Endodermal cell (in vitro differentiated cells): ENCODE measurements at places on chromosomes 11 and 22. TPM values are rescaled to one million over a fixed set of nuclear protein-coding genes. Genes with fewer than 3 reads are reported as not detected.

The RFPL2 gene
- 1.9 and 3.1 TPM in 2 replicates for total RNA-seq

The SCN4B gene
- 0.20 and 0.56 TPM in 2 replicates for total RNA-seq

The OR52I1 gene
- not detected in 3 replicates for total RNA-seq

The OR51S1 gene
- total RNA-seq, result not detected in 3 replicates

The CLDN5 gene
- 0.65 to 0.84 TPM (median 0.66 TPM) in 3 replicates for total RNA-seq

The FGF3 gene
- total RNA-seq, result not detected in 3 replicates

The OVCH2 gene
- 21.7 and 30.1 TPM in 2 replicates for total RNA-seq

The TCIRG1 gene
- total RNA-seq, result 58.0 to 70.5 TPM (median 70.4 TPM) in 3 replicates

- DNase-seq, result no peak
Measured at GRCh38 chr22:48431014-48431413, 1396.7 kb downstream of the BRD1 start.

GRCh38 chr11:10900681-10901415 is 43.0 kb upstream of the ZBED5 start:
- no peak for DNase-seq

DNA sequence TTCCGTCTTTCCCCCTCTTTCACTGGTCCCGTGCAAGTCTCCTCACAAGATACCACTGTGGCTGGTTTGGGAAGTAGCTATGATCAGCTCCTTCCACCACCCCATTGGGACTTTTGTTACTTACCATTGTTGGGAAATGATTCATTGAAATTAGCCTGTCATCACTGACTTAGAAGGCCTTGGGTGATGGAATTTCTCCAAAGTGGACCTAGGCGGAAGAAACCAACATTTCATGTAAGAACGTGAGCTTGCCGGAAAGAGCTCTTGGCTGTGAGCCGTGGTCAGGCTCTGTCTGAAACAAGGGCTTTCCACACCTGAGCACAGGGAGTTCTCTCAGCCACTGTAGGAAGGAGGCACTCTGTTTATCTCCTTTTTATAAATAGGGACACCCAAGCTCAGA is 23.5 kb upstream of the CRYBB3 start:
- no peak for DNase-seq

DNA sequence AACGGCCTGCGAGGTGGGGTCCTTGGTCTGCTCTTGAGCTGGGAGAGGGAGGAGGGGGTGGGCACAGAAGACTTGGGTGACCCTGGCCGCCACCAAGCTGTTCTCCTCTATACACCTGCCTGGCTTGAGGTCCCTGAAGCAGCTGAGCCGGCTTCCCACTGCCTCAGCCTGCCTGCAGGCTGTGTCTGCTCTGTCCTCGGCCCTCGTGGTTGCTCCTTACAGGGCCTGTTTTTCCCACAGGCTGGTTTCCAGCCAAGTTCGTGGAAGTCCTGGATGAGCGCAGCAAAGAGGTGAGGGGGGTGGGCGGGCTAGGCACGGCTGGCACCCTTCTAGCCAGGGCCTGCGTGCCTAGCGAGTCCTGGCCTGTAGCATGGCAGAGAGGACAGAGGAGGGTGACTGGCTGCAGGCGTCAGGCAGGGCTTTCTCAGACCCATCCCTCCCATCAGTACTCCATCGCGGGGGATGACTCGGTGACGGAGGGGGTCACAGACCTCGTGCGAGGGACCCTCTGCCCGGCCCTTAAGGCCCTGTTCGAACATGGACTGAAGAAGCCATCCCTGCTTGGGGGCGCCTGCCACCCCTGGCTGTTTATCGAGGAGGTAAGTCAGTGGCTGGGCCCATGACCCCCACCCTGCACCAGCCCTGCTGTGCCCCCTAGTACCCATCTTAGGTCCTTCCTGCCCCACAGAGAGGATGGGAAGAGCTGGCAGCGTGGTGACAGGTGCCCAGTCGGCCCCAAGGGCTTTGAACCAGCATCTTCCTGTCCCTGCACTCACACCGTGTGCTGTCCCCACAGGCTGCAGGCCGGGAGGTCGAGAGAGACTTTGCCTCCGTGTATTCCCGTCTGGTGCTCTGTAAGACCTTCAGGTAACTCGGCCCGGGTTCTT is 37.7 kb downstream of the SGSM3 start:
- no peak for DNase-seq

DNA sequence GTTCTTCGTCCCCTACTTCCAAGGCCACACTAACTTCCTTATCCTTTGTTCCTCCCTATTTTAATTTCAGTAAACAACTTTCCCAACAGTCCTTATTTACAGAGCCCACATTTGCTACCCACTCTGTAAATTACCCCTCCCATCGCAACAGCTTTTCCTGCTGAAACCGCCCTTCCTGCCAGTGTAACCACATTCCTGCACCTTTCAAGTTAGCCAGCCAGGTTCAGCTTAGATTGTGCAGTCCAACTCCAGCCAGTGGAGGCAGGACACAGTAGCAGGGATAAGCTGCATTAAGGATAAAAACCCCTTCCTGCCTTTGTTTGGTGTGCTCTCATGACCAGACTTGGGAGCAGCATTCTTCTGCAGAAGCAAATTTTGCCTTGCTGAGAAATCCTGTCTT is 768.3 kb upstream of the ARHGAP42 start:
- DNase-seq, result peak; percentile 49

- DNase-seq, result no peak
Measured at GRCh38 chr22:46446799-46447198, 90.6 kb downstream of the CELSR1 start.

DNA sequence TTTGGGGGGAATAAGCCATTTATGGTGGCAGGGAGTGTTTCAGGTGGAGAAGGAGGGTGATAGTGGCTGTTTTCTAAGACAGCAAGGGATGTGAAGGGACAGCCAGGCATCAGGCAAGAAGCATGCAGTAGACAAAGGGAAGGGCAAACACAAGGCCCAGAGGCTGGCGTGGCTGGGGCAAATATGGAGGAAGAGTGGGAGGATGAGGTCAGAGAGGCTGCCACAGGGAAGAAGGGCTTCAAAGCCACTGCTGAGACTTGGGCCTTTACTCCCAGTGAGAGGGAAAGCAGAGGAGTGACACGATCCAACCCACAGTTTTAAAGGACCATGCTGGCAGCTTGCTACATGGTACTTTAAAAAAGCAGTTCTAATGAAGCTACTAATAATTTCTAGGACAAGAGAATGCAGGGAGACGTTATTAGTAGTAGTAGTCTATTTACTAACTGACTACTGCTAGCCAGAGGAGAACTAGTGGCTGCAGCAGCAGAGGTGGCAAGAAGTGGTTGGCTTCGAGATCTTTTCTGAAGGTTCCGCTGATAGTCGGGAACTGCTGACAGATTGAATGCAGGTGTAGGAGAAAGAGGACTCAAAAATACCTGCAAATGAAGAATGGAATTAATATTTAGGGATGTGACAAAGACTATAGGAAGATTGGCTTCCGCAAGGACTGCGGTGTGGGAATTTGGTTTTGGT is 13.7 kb downstream of the KMT5B start:
- no peak for DNase-seq

DNA sequence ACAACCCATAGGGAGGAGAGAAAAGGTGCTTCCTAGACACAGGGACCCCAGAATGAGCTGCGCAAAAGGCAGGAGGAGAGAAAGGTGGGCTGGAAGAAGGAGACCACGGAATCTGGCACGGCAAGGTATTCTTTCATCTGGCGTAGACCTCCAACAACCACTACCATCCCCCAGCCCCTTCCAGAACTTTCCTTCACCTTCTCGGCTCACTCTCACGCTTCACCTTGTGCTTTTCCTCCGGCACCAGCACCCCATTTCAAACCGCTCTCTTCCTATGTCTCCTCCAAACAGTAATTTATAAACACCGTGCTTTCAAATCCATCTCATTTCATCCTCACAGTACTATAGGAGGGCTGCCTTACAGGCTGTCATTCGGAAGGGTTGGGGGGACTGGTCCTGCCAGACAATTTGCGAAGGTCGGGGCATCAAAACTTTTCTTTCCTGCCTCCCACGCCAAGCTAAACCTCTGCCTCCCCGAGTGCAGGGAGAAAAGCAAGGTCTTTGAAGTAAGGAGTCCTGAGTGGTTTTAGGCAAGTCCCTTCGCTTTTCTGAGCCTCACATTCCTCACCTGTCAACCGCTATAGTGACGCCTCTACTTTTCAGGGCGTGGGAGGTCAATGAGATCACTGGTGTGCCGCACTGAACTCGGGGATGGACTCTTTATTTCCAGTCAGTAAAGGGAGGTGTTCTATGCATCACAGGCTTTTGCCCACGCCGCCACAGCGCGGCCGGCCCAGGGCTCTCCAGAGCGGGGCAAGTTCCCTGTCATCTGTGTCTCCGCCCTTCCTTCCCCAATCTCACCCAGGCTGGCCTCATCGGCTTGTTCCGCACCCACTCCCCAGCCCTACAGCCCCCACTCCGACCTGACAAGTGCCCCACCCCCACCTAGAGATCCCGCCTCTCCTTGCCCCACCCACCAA is 800 bp downstream of the KCTD21 start:
- no peak for DNase-seq

DNA sequence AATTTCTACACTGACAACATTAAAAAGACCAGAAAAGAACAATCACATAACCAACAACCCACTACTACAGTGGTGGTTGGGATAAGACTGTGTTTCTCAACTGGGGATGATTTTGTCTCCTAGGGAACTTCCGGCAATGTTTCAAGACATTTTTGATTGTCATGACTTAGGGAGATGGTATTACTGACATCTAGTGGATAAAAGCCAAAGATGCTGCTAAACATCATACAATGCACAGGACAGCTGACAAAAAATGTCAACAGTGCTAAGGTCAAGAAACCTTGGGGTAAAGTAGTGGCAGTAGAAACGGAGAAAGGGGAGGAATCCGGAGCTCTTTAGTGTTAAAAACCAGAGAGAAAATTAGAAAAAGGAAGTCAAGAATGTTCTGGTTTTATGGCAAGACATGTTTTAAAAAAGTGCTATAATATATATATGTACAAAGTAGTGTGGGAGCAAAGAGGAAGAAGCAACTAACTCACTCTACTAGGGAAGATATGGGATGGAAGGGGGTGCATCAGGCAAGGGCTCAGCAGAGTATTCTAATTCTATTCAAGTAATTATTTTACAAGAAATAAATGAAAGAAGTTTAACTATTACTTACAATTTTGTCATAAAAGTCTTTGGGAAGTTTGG is 37.2 kb downstream of the CKAP5 start:
- DNase-seq, result no peak

GRCh38 chr22:38315823-38316363 is 1.3 kb downstream of the CSNK1E start:
- DNase-seq, result no peak

DNA sequence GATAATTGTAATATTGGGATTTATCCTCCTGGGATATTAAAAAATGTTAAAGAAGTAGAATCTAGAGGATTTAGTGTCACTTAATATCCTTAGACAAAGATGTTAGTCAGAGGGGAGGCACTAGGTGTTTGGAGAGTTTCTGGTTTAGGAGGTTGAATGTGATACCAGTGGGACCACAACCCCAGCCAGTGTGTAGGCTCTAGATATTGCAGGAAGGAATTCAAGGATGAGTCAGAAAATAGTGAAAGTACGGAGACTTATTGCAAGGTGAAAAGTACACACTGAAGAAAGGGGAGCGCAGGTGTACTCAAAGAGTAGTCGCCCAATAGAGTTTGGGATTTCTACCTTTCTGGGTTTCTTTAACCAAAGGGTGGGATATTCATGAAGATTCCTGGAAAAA is 5.7 kb upstream of the TMEM41B start:
- DNase-seq, result no peak

DNA sequence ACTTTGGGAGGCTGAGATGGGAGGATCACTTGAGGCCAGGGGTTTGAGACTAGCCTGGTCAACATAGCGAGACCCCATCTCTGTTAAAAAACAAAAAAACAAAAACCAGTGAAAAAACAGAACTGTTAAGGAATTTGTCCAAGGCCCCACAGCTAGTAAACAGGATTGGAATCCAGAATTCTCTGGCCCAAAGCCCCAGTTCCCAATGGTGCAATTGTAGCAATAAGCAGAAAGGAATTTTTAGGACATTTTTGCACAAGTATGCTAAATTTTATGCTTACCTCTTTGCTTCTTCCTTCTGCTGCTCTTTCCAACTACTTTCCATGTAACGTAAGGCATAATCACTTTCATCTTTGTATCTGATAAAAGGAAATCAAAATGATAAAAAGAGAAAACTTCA is 11.6 kb downstream of the MISFA start:
- no peak for DNase-seq

DNA sequence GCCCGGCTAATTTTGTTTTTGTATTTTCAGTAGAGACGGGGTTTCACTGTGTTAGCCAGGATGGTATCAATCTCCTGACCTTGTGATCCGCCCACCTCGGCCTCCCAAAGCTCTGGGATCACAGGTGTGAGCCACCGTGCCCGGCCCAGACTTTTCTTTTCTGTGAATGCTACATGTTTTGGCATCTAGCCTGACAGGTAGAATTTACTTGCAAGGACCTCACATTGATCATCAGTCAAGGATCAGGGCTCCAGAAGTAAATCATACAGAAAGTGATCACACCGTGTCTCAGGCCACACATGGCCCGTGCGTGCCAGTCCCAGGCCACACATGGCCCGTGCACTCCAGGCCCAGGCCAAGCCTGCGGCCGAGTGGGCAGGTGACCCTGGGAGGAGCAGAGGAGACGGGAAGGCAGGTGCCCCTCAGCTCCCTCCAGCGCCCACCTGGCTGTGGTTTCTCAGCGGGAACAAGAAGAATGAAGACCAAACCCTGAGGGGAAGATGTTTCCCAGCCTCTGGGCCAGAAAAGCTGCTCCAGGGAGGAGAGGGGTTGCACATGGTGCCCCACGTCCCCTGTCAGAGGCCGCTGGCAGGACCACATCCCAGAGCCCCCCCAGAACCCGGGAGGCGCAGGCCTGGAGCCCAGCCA is 76.2 kb downstream of the BRD1 start:
- DNase-seq, result no peak

DNA sequence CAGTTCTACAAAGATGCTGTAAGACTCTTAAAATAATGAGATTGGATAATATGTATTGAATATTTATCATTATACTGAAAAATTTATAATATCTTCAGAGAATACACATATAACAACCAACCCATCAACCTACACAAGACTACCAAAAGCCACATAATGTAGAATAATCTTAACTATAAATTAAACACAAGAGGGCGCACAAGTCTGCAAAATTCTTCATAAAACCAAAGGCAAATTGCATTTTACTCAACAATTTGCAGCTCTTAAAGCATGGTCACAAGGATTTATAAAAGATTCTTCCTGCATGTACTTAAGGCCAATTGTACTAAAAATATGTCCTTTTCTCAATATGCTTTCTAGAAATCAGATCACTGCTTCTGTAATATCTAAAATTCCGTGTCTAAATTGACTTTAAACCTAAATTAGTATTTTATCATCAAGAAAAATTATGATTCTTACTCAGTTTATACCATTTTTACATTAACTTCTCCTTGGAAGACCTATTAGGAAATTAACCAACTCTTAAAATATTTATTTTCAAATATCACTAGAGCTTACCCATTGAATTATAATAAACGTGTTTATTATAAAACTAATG is 79.0 kb downstream of the TTC28 start:
- DNase-seq, result no peak

GRCh38 chr11:35632301-35632700 is 14.0 kb downstream of the FJX1 start:
- no peak for DNase-seq

- DNase-seq, result no peak
Measured at GRCh38 chr11:46271875-46272815, 5.3 kb upstream of the CREB3L1 start.

DNA sequence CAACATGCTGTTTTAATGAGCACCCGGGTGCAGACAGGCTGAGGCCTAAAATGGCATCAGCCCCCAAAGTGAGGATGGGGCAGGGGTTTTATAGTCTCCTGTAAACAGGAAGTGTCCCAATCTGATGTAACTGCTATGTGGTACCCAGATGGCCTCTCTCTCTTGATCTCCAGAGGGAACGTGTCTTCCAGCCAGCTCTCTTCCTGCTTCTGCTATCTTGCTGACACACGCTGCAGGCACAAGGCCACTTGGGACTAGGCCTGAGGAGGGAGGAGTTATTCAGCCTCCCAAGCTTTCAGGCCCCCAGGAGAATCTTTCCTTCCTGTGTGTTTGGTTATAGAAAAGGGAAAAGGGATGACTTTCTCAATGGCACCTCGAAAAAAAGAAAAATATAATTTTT is 11.4 kb upstream of the VSTM5 start:
- no peak for DNase-seq
